ENCODE measurements at places on chromosomes 3 and 15.

DNA sequence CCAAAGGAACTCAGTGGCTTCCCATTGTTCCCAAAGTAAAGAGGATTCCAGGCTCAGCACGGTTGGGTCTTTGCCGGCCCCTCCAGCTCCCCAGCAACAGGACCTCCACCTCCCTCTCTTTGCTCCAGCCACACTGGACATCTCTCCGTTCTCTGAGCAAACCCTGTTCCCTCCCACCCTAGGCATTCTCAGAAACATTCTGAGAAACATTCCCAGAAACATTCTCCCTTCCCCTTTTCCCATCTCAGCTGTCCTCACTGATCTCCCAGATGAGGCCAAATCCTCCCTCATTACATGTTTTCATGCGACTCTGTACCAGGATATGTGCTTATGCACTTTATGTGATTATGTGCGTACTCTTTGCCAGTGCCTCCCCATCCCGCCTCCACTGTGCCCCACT lies 14.1 kb downstream of the CCDC33 start:
- no peak for DNase-seq

DNA sequence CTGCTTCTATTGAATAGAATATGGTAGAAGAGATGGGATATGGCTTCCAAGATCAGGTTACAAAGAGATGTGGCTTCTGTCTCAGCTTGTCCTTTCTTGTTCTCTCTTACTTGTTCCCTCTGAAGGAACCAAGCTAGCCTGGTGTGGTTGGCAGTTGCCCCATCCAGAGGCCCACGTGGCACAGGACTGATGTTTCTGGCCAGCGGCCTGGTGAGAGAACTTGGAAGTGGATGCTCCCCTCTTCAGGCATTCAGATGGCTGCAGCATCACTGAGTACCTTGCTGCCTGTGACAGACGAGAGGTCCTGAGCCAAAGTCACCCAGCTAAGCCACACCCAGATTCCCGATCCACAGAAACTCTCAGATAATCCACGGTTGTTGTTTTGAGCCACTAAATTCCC lies 183.6 kb downstream of the NSMCE3 start:
- DNase-seq: no peak

- DNase-seq: no peak
These were observed 18.7 kb upstream of the FOXP1 start for GRCh38 chr3:71602256-71602655.

GRCh38 chr3:195666-196065 lies 897 bp upstream of the CHL1 start:
- DNase-seq: no peak

- DNase-seq: no peak
These were observed 1078.2 kb downstream of the ZPLD1 start for GRCh38 chr3:103513003-103513402.

GRCh38 chr15:29364426-29365078 lies 94.9 kb upstream of the NSMCE3 start:
- no peak for DNase-seq

DNA sequence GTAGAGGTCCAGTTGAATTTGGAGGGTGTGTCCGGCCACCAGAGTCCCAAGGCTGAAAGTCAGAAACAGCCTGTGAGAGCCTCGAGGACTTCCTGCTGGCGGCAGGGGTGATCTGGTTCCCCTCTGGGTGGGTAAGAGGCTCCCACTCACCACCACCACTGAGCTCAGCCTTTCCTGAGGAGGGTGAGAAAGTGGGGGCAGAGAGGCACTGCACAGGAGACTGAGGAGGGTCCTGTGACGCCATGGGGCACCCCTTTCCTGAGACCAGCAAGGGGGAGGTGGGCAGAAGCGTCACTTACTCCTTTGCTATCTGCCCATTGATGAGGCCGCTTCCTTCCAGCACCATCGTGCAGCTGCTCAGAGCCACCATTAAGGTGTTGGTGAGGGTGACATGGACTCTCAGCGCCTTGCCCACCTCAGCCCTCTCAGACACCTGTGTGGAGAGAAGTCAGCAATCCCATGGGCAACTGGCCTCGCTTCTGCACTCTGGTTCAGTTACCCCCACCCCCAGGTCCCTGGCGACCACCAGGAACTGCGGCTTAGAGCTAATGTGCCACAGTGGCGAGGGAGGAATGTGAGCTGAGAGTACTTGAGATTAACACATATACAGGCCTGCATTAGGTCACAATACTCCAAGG lies 10.0 kb upstream of the TGM5 start:
- DNase-seq: no peak

GRCh38 chr3:150613034-150613433 lies 9.9 kb downstream of the SELENOT start:
- DNase-seq: no peak

DNA sequence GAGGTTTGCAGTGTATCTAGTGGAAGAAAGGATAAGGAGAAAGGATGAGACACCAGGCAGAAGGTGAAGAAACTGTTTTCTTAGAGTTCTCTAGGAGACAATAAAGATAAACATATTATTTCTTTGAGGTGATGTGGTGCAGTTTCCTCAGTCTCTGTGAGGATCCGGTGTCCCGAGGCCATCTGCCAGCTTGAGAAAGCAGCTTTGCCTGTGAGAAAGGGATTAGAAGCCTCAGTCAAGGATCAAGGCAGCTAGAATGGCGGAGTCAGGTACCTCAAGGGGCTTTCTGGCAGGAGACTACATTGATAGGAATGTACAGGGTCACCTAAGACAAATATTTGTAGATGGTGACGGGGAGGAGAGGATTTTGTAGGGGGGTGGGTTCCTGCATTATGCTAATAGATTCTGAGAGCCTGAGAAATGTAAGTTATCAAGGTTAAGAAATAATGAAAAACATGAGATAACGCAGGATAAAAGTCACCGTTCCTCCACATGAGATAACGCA lies 103.9 kb upstream of the MB21D2 start:
- no peak for DNase-seq

DNA sequence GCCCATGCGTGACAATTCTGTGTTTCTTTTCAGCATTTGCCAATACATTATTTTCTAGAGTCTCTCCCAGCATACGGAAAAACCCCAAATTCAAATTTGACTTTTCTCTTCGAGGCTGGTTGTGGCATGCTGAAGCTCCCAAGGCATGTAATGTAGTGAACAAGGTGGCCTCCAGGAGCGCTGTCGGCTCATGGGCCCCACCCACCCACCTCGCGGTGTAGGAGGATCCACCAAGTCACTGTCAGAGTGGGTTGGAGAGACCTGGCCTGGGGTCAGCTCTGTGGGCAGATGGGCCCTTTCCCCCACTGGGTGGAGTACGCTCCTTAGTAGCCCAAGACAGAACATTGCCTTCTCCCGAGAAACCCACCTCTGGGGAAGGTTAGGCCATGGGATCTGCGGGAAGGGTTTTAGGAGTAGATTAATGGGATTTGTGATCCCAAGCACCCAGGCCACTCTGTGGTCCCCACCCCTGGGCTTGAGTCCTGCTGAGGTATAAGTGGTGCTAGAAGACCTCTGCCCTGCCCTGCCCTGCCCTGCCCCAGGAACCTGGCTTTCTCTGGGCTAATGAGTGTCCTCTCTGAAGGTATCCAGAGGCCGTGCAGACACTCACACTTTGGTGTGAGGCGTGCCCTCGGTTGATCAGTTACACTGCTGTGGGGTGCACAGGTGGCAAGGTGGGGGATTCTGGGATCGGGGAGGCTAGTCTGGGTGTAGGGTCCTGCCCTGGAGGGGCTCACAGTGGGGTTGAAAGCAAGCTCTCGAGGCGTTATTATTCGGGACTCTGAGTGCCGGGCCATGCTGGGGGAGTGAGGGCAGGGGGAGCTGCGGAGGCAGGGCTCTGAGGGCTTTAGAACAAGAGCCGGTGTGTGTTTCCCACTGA lies 97.9 kb downstream of the APBA2 start:
- DNase-seq: no peak

- DNase-seq: no peak
These were observed 75.3 kb upstream of the LEKR1 start for GRCh38 chr3:156750874-156751245.

DNA sequence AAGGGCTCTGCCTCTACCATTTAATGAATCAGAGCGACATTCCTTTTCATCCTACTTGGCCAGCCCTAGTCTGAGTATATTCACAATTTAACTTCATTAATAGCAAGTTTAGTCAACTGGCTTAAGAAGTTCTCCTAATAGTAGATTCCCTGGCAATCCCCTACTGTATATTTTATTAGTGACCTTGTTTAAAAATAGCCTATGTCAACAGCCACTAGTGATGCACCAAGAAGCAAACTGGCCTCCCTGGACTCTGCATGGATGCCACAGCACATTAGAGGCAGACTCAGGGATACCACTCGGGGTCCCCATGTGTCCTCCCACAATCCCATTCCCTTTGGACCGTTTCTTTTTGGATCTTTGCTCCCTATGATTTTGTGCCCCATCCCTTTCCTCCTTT lies 83.6 kb downstream of the THSD4 start:
- DNase-seq: no peak

GRCh38 chr3:59135096-59135495 lies 85.3 kb upstream of the CFAP20DC start:
- no peak for DNase-seq

DNA sequence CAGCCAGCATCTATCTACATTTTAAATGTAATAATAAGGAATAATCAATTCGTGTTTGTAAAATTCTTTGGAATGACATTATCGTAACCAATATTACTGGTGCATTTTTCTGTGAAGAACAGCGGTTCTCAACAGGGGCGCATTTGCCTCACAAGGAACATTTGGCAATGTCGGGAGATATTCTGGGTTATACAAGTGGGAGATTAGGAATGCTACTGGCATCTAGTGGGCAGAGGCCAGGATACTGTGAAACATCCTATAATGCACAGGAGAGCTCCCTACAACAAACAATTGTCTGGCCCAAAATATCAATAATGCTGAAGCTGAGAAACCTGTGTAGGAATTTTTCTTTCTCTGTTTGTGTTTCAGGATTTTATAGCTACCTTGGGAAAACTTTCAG lies 25.0 kb downstream of the ACP3 start:
- DNase-seq: no peak

DNA sequence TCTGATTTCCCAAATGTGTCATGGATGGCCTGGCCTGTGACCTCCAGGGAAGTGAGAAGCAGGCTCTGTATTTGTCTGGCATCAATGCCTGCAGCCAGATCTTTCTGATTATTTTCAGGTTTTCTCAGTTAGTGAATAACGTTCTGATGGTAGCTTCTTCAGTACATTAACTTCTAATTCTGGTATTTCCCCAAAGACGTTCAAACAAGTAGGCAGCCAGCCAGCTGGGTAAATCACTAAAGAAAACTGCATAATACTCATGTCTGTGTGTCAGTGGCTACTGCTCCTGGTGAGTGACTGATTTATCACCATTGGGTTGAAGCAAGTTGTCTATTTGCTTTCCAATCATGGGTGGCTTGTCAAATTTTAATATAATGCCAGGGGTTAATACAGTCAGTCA lies 162.6 kb upstream of the PFN2 start:
- no peak for DNase-seq

- no peak for DNase-seq
These were observed 532.8 kb downstream of the ZIC1 start for GRCh38 chr3:147941969-147942368.

GRCh38 chr3:166955201-166955939 lies 424.7 kb downstream of the ZBBX start:
- DNase-seq: no peak

- no peak for DNase-seq
These were observed 33.8 kb downstream of the CCDC66 start for GRCh38 chr3:56590814-56591213.

DNA sequence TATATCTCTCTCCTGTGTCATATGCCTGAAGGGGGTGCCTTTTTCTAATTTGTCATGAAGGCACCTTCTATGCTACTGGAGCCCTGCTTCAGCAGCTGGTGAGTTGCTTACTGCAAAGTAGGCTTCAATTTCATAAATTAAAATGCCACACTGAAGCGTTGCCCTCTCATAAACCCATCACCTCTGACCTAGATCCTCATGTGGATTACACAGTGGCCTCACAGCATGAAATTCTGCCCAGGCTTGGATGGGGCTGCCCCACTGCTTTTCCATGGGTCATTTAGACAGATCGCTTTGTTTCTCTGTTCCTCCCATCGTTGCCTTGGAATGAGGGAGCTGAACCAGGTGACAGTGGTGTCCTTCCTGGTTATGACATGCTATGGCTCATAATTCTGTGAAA lies 131.2 kb downstream of the RPL22L1 start:
- DNase-seq: no peak

DNA sequence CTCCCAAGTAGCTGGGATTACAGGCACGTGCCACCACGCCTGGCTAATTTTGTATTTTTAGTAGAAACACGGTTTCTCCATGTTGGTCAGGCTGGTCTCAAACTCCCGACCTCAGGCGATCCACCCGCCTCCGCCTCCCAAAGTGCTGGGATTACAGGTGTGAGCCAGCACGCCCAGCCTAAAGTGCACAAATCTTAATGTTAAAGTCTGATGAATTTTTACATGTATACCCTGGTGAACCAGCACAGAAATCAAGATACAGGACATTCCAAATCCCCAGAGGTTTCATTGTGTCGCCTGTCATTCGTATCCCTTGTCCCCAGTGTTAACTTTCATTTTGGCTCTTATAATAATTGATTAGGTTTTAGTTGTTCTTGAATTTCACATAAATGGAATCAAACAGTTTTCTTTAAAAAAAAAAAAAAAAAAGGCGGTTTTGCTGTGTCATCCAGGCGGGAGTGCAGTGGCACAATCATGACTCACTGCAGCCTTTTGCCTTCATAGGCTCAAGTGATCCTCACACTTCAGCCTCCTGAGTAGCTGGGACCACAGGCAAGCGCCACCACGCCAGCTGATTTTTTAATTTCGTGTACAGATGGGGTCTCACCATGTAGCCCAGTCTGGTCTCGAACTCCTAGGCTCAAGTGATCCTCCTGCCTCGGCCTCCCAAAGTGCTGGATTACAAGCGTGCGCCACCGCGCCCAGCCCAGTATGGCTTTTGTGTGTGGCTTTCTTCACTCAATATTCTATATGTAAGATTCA lies 1.5 kb upstream of the TM4SF19 start:
- no peak for DNase-seq

DNA sequence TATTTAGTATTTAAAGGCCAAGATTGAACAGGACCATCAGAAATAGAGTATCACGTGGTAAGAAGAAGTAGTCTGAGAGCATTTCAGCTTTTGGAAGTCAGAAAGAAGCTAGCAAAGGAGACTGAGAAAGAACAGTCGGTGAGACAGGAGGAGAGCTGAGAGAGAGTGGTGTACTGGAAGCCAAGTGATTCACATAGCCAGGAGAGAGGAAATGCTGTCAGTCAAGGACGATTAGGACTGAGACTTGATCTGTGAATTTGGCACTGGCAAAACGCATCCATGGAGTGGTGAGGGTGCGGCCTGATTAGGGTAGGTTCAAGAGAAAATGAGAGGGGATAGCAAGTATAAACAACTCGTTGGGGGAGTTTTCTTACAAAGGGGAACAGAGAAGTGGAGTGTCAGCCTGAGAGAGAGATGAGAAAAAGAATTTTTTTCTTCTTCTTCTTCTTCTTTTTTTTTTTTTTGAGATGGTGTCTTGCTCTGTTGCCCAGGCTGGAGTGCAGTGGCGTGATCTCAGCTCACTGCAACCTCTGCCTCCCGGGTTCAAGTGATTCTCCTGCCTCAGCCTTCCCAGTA lies 44.9 kb downstream of the CHD2 start:
- no peak for DNase-seq

- no peak for DNase-seq
These were observed 237.2 kb downstream of the MBNL1 start for GRCh38 chr3:152505926-152506325.

- peak; percentile 45 for DNase-seq
These were observed 768 bp upstream of the SEMA5B start for GRCh38 chr3:123028233-123028828.

All from NCI-H748 treated with DMSO at 0.1 percent for 48 hours (cell line).